ENCODE measurements at places on chromosomes 6 and 20.

- DNase-seq: no peak
These were observed 199.1 kb downstream of the COL9A1 start for GRCh38 chr6:70103798-70104197.

- DNase-seq: no peak
These were observed 33.9 kb upstream of the VGLL2 start for GRCh38 chr6:117231466-117231865.

DNA sequence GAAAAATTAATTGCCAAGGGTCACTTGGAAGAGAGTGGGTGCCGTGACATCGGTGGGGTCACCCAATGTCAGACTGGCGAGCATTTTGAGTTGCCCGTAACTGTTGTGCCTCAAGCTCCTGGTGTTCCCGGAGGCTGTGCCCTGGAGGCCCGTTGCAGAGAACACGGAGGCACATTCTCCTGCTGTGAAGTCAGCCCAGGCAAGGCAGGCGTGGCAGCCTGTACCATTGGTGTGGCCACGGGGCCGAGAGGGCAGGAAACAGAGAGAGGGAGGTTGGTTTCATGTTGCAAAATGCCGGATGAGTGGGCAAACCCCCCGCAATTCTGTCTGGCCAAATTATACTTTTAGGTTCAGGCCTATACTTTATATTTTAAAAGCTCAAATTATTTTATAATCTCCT, 81.2 kb downstream of the THBS2 start:
- peak; percentile 85 for DNase-seq

- DNase-seq: no peak
These were observed 389.4 kb downstream of the RNGTT start for GRCh38 chr6:88574031-88574430.

DNA sequence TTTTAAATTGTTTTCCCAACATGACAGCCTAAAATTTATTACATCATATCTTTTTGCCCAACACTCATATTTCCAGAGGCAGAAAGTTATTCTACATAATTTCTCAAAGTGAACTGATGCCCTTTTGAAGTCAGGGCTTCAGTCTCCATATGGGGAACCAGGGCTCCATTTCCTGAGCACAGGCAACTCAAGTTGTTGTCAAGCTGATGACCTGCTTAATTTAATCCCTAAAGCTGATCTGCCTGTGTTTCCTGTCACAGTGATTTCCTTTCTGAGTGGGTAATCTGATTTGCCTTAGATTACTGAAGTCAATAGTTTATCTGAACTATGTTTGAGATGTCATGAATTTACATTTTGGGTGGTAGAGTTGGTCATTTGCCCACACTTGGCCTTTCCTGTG, 932.1 kb upstream of the MANEA start:
- DNase-seq: no peak

GRCh38 chr6:132569170-132569569, 952 bp upstream of the TAAR6 start:
- no peak for DNase-seq

- no peak for DNase-seq
These were observed 57.5 kb downstream of the ILRUN start for GRCh38 chr6:34638834-34639736.

GRCh38 chr6:166275714-166276166, 32.5 kb downstream of the PRR18 start:
- no peak for DNase-seq

GRCh38 chr6:50211582-50211981, 161.9 kb upstream of the DEFB112 start:
- DNase-seq: no peak

- no peak for DNase-seq
These were observed 331.5 kb downstream of the SAMD5 start for GRCh38 chr6:147839708-147840610.

DNA sequence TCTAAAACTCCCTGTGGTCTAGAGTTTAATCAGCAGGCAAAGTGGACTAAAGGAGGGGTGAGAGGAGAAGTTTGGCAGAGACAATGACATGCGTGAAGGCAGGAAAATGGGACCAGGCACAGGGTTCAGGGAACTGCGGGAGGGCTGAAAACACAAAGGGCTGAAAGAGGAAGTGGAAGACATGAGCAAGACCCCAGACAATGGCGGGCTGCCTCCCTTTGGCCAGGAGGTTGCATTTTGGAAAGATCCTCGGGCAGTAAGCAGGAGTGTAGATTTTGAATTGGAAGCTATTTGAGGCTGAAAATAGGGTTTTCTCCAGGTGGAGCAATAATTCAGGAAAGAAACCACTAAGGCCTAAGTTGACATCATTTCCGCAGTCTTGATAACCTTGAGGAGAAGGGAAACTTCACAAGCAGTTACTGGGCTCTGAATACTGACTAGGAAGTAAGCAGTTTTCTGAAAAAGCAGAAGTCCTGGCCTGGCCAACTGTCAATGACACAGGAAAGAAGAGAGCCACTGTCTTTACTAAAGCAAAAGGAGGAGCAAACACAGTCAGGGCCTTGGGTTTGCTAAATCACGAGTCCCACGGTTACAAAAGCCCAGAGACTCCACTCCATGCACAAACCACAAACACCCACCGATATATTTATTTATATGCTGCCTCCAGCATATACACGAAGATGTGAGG, 3.4 kb downstream of the LY86 start:
- no peak for DNase-seq

- DNase-seq: no peak
These were observed 50.0 kb upstream of the PLEKHG1 start for GRCh38 chr6:150549674-150550101.

DNA sequence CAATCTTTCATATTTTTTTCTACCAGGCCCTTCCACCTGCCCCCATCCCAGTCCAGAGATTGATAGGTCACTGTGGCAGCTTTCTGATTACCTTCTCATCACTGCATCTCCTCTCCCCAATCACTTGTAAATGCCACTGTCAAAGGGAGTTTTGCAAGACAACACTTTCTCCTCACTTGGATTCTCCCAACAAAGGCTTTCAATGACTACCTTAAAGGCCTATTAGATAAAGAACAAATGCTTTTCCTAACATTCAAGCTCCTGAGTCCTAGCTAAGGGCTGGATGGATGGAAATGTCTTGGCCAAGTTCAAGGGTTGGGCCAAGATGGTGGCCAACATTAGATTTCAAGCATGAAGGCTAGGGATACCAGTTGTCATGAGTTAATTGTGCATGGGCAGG, 55.3 kb downstream of the UNC5CL start:
- no peak for DNase-seq

- no peak for DNase-seq
These were observed 26.5 kb downstream of the HEBP2 start for GRCh38 chr6:138430361-138431145.

DNA sequence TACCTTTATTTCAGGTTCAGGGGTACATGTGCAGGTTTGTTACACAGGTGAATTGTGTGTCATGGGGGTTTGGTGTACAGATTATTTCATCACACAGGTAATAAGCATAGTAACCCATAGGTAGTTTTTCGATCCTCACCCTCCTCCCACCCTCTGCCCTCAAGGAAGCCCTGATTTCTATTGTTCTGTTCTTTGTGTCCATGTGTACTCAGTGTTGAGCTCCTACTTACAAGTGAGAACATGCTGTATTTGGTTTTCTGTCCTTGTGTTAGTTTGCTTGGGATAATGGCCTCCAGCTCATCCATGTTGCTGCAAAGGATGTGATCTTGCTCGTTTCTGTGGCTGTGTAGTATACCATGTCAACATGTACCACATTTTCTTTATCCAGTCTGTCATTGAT, 66.0 kb downstream of the STK4 start:
- DNase-seq: no peak

- DNase-seq: no peak
These were observed 127.2 kb downstream of the F13A1 start for GRCh38 chr6:6193221-6193745.

DNA sequence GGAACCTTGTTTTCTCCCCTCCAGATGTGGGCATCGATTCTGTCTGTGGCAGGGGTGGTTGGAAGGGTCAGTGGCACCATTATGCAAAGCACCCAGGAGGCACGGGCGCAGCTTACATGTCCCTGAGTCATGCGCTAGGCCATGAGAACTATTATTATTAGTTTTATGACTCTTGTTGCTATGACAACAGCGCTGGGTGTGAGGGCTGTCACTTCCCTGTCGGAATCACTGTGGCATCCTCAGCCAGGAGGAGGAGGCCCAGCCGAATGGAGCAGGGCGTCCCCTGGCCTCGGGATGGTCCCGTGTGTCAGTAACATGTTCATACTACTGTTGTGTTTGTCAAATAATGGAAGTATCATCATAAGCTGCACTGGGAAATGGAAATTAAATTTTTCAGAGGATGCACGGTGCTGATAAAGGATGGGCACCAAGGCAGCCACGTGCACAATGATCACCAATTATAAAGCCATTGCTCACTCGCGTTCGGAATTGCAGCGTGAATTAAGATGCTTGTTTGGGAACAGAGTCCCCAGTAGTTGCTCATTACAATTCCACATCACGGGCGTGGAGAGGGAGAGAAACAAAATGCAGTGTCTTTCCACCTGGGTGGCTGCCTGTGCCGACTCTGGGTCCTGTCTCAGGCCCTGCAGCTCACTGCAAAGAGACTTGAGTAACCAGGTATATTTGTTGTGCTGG, 247.9 kb downstream of the CDH4 start:
- no peak for DNase-seq

DNA sequence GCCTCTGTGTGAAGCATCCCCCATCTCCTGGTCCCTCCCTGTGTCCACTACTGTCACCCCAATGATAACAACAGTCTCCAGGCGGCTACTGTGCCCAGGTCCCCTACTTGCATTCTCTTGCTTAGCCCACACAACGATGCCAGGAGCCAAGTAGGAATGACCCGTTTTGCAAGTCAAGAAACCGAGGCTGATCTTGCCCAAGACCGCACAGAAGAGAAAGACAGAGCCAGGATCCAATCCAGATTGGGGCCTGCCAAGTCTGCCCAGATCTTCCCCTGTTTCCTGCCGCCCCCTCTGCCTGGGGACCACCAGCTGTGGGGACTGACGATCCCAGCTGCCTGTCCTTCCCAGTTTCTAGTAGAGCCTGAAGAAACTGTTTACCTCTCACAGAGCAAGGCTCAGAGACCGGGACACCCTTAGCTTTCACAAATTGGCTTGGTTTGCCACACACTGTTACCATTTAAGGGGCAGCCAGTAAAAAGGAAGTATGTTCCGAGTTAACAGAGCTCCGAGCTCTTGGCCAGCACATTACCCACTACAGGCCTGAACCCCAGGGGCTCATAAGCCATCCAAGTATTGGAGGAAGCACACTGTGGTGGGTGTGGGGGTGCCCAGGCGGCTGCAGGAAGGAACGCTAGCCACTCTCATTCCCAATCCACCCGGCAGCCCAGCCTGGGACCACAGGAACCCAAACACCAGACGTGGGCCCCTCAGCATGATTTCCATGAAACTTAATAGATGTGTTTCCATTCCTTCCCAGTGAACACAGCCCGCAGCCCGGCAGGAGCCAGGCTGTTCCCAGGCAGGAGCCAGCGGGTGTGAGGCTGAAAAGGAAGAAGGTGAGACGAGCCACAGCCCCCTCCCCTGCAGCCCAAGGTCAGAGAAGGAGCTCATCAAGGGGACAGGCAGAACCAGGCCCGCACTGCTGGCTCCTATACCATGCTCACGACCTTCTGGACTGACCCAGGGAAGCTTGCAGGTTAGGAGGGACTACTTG, 7.9 kb downstream of the KIAA1755 start:
- DNase-seq: no peak

DNA sequence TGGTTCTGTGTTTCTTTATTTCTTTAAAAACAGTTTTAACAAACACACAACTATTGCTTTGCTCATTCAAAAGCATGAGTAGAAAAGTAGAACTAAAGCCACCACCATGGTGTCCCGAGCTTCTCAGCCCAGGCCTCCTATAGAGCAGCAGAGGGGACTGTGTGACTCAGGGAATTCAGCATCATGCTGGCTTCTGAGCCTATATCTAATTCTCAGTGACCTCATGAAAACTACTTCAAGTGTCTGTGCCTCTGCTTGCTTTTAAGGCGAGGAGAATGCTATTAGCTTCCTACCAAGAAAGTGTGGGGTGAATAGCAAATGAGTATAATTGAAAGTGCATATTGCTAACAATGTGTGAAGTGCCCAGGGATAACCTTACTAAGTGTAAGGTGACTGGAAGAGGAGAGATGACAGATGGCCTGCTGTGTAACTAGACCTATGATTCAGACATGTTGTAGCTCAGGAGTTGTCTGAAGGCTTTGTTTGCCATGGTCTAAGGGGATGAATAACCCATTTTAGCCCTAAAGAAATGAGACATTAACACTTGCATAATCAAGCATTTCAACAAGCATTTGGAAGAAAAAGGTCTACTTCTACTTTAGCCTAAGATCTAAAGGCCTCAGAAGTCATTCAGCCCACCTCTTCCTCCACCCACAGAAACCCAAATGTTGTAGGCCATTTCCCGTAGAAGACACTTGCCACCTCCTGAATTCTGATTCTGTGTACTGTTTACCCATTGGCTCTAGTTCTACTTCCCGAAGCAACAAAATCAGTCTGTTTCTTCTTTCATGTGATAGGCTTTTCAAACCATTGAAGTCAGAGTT, 121.5 kb upstream of the ARG1 start:
- no peak for DNase-seq

- DNase-seq: no peak
These were observed 895.9 kb downstream of the EYS start for GRCh38 chr6:64811119-64811518.

DNA sequence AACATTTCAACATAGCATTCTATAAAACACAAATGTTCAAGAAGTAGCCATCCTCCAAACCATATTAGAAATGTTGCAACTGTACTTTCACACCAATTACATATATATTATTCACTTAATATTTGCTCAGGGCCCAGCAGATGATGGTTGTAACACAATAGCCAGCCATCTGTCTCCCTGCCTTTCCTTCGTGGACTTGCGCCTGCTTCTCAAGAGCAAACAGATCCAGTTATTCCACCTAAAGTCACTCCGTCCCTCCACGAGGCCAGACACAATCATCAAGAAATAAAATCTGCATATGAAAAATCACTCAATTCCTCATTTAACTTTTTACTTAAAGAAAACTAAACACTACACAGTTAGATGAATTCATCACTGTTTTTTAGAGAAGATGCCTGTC, 160.4 kb downstream of the RALGAPA2 start:
- no peak for DNase-seq

DNA sequence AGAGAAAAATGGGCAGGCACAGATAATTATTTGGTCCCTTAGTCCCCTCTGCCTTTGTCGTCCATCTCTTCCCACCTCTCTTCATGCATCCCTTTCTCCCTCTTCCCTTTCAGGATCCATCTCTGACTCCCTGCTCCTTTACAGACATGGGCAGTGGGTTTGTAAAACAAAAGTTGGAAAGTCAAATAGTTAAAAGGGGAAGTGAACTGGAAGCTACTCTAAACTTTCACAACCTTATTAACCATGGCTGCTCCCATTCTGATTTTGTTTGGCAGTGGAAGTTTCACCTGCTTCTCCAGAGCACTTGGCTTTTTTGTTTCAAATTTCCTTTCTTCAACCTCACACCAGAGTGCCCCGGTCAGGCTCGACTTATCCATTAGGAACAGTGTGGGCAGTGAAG, 1.2 kb downstream of the HLA-DQA2 start:
- no peak for DNase-seq
